ENCODE measurements at places on chromosomes 3 and 15.

DNA sequence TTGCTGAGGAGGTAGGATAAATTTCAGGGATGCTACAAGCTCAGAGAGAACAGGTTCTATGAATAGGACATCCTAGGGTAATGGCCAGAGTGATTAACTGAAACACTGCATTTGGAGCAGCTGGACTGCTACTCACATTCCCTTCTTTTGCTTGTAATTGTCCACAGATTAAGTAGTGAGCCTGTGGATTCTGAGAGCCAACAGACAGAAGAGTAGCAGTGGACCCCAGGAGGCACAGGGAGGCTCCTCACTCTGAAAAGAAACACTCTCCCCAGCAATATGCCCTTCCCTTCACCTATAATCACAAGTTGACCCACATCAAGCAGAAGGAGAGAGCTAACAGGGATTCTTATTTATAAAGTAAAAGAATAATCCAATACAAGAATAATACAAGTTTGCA, 10.6 kb upstream of the RFX7 start:
- no peak overlapping the region for H3K4me3 ChIP-seq
- no peak for DNase-seq
- no peaks in the 10 kb centered on the region for H3K36me3 ChIP-seq
- H3K27me3 ChIP-seq = no peaks in the 10 kb centered on the region

DNA sequence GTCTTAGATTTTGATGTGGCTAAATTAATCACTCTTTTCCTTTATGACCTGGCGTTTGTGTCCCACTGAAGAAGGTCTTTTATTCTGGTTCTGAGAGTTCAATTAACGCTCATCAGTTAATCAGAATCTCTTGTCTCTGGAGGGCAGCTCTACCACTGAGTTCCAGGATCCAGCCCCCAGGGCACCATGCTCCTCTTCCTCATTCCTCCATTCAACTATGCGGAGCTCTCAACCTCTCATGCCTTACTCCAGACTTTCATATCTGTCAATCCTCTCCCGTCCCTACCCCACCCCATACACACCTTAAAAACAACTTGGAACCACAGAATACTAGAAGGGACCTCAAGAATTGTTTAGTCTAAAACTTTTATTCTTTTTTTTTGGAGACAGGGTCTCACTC, 4.8 kb upstream of the ABHD5 start:
- H3K27me3 ChIP-seq = no peaks in the 10 kb centered on the region
- no peak overlapping the region for H3K4me3 ChIP-seq
- H3K36me3 ChIP-seq = no peaks in the 10 kb centered on the region
- peak; percentile 53 for DNase-seq

DNA sequence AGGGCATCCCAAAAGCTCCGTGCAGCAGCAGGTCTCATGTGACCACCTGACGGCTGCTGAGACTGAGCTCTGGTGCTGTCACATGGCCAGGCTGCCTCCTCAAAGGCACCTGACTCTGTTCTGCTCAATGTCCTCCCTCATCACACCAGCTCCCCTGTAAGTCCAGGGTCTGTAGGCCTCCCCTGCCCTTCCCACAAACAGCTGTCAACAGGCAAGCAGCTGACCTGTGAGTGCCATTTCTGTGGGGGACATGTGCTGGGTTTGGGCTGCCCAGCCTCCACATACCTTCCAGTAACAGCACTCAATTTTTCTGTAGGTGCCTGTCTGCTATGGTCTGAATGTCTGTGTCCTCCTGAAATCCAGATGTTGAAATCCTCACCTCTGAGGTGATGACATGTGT, 11.2 kb downstream of the NUP210 start:
- H3K4me1 ChIP-seq = no peaks in the 10 kb centered on the region
- no peaks in the 10 kb centered on the region for H3K27me3 ChIP-seq
- H3K4me3 ChIP-seq = no peak overlapping the region
- no peak for DNase-seq
- no peaks in the 10 kb centered on the region for H3K36me3 ChIP-seq
- H3K27ac ChIP-seq = no peak overlapping the region

DNA sequence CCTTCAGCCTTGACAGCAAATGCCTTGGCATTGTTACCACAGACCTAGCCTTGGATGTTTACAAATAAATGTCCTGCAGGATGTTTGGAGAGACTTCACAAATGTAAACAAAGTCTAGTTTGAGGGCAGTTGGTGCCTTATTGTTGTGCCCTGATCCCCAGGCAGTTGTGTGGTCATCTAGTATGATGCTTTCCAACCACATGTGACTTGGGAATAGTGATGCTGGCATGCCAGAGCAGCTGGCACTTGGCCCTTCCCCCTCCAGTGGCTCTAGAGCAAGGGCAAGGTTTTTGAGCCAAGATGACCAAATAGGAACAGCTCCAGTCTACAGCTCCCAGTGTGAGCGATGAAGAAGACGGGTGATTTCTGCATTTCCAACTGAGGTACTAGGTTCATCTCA, 258.2 kb downstream of the ADAMTS17 start:
- H3K4me1 ChIP-seq = no peaks in the 10 kb centered on the region
- H3K36me3 ChIP-seq = no peaks in the 10 kb centered on the region
- H3K4me3 ChIP-seq = no peak overlapping the region

- peaks cover 2% of the 10 kb centered on the region for H3K36me3 ChIP-seq
- peaks cover 10% of the 10 kb centered on the region for H3K4me1 ChIP-seq
- no peak overlapping the region for H3K27ac ChIP-seq
- no peak overlapping the region for H3K4me3 ChIP-seq
- no peak for DNase-seq
Measured at GRCh38 chr15:76198456-76199105, 112.7 kb downstream of the ETFA start.

GRCh38 chr3:186046838-186047237, 62.1 kb downstream of the ETV5 start:
- no peaks in the 10 kb centered on the region for H3K4me1 ChIP-seq
- H3K27ac ChIP-seq = no peak overlapping the region
- no peak for DNase-seq
- H3K4me3 ChIP-seq = no peak overlapping the region
- H3K27me3 ChIP-seq = no peaks in the 10 kb centered on the region
- no peaks in the 10 kb centered on the region for H3K36me3 ChIP-seq
